BJ (cell line): ENCODE measurements at places on chromosomes 2 and 18.

DNA sequence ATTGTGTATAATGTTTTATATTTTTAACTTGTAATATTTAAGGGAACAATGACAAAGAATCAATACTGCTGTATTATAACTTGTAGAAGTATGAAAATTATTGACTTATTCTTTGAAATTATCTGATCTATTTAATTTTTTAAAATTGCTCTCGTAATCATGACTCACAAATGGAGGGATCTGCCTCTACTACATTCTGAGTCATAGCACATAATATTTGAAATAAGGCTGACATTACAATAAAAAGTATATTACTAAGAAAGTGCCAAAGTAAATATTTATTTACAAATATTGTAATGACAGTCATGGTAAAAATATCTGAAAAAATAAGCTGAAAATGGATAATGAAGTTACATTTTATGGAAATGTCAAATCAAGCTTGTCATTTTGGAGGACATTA is 1144.6 kb upstream of the CDH2 start:
- DNase-seq, result no peak

GRCh38 chr2:228268301-228268700 is 86.8 kb upstream of the SPHKAP start:
- DNase-seq, result no peak

- DNase-seq, result no peak
These were observed 67.1 kb downstream of the MGAT5 start for GRCh38 chr2:134320930-134321329.

GRCh38 chr2:182416191-182416590 is 10.6 kb downstream of the PDE1A start:
- no peak for DNase-seq

GRCh38 chr2:205858881-205859441 is 176.7 kb downstream of the NRP2 start:
- peak; percentile 18 for DNase-seq

DNA sequence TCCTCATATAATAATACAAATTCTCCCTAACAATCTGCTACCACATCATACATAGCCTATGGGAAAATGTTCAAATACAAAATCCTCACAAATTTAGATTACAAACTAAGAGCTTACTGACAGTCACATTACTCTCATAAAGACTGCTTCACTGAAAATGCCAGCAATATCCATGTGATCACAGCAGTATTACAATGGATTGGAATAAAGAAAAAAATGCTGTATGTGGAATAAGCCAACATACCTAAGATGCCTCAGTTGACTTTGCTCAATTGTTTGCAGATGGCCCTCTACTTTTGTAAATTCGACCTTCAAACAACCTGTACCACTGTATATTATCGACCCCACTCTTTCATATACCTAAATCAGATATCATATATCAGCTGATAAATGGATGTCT is 88.7 kb downstream of the DYM start:
- DNase-seq, result peak; percentile 14

DNA sequence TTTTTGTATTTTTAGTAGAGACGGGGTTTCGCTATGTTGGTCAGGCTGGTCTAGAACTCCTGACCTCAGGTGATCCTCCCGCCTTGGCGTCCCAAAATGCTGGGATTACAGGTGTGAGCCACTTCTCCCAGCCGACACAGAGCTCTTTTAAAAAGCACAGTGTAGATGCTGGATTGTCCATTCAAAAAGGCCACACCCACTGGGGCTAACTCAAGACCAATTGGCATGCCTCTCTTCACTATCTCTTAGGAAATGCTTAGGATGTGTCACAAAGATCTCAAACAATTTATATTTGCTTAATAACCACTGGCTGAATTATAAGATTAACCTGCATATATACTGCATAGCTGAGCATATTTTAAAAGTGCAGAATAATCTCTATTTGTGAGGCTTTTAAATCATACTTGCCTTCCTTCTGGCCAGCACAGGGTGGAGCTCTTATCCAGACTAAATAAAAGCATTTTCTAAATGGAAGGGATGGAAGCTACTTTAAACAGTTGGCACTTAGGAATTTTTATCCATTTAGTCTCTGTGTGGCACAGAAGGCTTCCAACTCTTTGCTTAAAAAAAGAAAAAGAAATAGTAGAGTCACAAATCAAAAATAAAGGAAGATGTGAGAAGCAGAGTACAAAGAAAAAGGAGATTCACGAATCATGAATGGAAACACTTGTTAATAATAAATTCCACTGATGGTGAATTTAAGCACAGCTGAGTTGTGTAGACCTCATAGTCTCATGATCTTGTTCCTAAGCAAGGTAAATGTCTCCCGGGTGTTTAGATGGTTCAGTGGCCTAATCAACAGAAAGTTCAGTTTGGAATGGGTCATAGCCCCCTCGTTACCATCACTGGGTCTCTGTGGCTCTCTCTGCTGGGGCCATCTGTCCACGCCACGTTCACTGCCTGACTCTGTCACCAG is 22.4 kb downstream of the CRYGD start:
- no peak for DNase-seq

DNA sequence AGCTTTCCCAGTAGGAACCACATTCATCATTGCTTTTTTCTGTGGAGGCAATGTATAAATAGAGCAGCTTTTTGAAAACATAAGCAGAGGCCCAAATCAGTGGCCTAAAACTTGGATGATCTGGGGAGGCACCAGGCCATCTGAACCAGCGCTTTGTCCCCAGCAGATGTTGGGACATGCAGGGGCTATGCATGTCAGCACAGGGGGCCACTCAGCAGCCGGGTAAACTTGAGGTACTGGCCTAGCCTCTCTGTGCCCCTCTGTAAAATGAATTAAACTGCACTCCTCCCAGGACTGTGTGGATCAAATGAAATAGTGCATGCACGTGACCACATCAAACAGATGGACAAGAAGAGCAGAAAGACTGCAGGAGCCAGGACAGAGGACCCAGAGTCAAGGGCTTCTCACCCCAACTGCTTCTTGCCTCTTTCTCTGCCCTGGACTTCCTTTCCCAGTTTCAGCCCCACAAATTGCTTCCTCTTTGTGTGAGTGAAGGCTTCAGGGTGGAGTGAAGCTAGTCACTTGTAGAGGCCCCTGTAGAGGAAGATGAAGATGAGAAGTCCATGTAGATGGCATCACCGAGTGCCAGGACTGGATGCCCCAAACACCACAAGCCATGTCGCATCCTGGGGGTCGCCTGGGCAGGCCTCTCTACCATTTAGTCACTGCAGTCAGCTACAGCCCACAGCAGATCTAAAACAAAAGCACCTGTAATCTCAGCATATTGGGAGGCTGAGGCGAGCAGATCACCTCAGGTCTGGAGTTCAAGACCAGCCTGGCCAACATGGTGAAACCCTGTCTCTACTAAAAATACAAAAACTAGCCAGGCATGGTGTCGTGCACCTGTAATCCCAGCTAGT is 53.2 kb downstream of the IMPA2 start:
- DNase-seq, result no peak

DNA sequence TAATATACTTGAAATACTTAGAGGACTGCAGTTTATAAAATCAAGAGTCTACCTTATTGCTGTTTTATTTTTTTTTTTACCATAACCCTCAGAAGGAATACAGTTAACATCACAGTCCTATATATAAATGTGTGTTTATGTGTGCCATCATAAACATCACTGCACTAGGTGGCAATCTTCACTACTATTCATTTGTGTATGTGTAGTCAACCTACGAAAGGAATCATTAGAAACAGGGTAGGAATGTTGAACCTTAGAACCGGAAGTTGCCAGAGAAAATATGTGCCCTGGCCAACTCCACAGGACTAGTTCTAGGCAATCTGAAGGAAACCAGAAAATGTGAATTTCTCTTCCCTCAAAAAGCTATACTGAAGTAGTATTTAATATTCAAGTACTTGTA is 3.4 kb downstream of the GEN1 start:
- DNase-seq, result no peak

- DNase-seq, result no peak
These were observed 116.4 kb downstream of the NDUFA10 start for GRCh38 chr2:239908744-239909143.

GRCh38 chr2:105317937-105318336 is 11.6 kb downstream of the TGFBRAP1 start:
- no peak for DNase-seq

DNA sequence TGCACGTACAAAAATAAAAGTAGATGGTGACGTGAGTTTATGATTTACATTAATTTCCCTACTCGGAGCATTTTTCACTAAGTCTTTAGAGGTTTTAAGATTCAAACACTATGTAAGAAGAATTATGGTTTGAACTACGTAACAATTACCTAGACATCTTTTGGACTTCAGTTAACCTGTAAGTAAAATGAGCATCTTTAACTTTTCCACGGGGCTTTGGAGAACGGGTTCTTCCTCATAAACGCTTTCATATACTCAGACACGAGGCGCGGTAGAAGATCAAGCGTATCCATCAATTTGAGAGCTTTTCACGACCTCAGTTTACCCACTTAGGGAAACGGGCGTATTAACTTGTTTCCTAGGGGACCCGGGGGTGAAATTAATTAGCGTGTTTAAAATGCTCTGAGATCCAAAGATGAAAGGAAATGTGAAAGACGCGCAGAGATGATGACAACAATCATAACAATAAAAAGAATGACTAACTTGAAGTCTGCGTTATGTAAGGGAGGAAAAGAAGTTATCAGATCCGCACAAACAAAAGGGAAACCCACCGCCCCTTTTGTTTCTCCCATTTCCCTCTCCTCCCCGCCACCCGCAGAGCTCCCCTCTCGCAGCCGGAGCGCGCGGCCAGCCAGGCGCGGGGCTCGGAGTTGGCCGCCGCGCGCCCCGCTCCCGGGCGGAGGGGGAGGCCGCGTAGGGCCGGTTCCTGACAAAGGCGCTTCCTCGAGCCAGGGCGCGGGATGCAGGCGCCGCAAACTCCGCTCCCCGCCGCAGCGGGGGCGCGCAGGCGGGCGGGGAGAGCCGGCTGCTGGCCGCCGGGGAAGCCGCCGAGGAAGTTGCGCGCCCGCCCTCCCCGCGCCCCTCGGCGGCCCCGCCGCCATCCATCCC is 807 bp downstream of the PELI1 start:
- no peak for DNase-seq

DNA sequence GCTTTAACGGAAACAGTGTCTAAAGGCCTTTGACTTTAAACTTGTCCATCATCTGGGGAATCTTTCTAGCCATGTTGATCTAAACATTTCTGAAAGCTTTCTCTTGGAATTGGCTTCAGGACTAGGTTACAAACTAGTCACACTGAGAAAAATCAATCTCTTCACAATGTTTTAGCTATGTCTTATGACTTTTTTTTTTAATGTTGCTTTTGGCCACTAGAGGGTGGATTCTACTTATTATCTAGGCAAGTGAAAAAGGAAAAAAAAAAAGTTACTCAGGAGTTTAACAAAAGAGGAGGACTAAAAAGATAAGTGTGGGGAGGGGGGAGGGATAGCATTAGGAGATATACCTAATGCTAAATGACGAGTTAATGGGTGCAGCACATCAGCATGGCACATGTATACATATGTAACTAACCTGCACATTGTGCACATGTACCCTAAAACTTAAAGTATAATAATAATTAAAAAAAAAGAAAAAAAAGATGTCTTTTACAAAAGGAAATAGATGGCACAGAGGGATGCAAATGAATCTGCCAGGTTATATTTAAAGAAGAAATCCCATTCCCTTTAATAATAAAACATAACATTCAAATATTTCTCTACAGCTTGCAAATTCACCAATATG is 160.4 kb upstream of the PID1 start:
- DNase-seq, result no peak

GRCh38 chr18:36020174-36020711 is 47.1 kb downstream of the RPRD1A start:
- no peak for DNase-seq

GRCh38 chr2:188677142-188677541 is 297.0 kb upstream of the COL3A1 start:
- DNase-seq, result no peak

DNA sequence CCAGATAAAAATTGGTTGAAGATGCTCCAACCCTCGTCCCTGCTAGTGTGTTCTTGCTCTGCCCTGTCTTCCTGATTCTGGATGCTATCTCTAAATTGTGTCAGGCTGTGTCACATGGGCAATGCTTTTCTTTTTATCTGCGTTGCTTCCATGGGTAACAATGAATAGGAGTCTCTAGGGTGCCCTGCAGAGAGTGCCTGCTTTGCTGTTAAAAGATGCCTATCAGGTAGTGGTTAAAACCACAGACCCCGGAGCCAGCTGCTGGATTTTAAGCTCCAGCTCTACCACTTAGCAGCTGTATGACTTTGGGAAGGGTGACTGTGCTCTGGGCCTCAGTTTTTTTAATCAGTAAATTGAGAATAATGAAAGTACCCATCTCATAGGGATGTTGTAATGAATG is 340.3 kb downstream of the PLCL1 start:
- DNase-seq, result no peak

DNA sequence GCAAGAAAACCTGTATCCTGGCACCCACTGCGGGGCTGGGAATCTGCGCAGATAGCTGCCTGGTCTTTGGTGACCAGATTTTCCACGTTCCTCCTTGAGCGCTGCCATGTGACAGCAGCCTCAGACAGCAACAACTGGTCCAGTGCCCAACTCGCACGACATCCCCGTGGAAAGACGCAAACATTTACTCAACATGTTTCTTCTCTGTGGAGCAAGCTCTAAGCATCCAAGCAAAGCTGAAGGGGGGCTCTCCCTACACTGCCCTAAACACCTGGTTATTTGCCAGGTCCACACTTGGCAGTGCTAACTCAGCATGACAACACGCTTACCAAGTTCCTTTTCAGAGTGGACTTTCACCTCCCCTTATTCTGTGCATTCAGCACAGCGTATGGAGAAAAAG is 11.3 kb downstream of the ZNF516 start:
- DNase-seq, result no peak

GRCh38 chr18:75875559-75875958 is 448.1 kb upstream of the SMIM21 start:
- DNase-seq, result no peak

DNA sequence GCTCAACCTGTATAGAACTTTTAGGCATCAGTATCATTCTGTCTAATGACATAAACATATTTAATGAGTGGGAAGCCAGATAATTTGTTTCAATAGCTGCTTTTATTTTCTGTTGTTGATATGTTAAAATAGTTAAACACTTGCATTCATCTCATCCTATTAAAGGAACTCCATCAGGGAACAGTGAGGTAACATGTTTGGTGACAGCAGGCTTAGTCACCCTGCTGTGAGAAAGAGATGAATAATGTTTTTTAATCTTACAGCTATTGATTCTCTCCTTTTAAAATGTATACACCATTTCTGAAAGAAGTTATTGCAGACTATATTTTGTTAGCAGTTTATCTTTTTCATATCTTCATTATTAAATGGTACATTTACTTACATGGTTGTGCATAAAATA is 123.3 kb upstream of the CWC22 start:
- no peak for DNase-seq

GRCh38 chr2:118861731-118862130 is 14.3 kb upstream of the EN1 start:
- DNase-seq, result no peak

- no peak for DNase-seq
These were observed 38.7 kb downstream of the SDC1 start for GRCh38 chr2:20186078-20186854.
